DMS 273 treated with DMSO at 0.1 percent for 48 hours (cell line): ENCODE measurements at places on chromosomes 13 and 19.

- no peak for DNase-seq
Measured at GRCh38 chr13:33494596-33495204, 209.1 kb upstream of the STARD13 start.

DNA sequence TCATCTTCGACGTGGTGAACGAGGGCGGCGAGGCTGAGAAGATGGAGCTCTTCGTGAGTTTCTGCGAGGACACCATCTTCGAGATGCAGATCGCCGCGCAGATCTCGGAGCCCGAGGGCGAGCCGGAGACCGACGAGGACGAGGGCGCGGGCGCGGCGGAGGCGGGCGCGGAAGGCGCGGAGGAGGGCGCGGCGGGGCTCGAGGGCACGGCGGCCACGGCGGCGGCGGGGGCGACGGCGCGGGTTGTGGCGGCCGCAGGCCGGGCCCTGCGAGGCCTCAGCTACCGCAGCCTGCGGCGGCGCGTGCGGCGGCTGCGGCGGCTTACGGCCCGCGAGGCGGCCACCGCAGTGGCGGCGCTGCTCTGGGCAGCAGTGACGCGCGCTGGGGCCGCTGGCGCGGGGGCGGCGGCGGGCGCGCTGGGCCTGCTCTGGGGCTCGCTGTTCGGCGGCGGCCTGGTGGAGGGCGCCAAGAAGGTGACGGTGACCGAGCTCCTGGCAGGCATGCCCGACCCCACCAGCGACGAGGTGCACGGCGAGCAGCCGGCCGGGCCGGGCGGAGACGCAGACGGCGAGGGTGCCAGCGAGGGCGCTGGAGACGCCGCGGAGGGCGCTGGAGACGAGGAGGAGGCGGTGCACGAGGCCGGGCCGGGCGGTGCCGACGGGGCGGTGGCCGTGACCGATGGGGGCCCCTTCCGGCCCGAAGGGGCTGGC lies 52.6 kb downstream of the MAP4K1 start:
- no peak for DNase-seq

DNA sequence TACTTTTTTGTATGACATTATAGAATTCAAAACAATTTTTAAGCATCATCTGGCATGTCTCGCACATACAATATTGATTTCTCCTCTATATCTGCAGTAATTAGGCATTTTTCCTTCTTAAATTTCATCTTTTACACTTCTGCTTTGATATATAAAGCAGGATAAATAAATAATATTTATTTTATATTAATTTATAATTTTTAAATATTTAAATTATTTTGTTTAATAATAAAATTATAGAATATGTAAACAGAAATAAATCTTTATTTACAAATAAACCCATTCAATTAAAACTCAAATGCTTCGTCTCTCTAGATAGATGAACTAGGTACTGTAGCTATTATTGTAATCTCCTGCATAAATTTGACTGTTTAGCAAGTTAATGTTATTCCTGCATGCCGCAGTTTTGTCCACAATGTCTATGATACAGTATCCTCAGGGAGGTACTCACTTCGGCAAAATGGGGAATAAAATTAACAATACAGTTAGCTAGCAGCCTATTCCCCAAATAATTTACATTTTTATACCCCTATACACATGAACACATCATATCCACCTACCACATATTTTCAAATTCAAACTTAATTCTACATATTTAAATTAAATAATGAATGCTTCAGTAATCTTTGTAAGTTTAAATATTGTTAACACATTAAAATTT lies 473.6 kb upstream of the SLC10A2 start:
- no peak for DNase-seq

DNA sequence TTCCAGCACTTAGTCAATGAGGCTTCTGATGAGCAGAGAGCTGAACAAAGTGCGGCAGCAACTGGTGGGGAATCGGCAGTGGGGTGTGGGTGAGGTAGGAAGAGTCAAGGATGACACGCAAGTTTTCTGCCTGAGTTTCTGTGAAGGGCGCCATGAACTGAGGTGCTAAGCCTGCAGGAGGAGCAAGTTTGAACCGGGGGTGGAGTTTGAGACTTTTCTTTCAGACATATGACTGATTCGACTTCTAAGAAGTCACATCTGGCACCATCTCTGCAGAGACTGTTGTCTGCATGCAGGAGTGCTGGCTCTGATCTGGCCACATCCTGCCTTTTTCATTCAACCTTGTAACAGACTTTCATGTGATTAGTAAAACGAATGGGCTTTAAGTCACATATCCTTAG lies 14.8 kb upstream of the GPI start:
- DNase-seq: no peak

- DNase-seq: no peak
Measured at GRCh38 chr13:91115776-91116175, 231.7 kb upstream of the MIR17HG start.

DNA sequence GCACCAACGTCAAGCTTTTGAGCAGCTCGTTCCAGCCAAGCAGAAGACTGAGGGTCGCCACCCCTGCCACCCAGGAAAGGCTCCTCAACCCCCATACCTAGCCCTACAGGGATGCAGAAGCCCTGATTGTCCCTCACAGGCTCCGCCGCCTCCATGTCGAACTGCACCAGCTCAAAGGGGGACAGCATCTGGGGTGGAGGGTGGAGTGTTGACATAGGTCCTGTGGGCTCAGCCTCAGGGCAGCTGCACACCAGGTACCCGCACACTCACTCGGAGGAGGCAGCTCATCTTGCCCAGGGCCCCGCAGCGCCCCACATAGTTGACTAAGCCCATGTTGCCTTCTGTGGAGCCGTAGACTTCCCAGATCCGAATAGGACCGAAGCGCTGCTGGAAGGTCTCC lies 11.6 kb downstream of the SLC27A5 start:
- DNase-seq: no peak

DNA sequence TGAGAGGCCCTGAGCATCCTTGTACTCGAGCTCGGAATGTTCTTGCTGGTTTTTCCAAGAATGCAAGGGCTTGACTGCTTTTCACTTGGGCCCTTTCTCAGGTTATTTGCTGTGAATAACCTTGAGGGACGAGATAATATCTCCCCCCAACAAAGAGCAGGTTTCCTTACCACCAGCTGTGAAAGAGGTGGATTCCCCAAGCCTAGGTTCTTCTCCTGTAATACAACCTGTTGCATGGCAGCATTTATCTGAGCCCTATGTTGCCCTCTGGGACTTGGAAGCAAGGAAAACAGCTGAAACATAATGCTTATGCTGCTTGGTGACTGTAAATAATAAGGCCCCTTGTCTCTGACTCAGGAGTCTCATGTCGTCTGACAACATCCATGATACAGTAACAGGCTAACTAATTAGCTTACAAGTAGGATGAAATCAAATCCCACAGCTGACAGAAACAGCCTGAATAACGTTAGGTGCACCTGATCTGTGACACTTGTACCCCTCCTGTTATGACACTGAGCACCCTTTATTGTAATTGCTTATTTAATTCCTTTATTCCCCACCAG lies 43.6 kb upstream of the RCBTB2 start:
- no peak for DNase-seq

DNA sequence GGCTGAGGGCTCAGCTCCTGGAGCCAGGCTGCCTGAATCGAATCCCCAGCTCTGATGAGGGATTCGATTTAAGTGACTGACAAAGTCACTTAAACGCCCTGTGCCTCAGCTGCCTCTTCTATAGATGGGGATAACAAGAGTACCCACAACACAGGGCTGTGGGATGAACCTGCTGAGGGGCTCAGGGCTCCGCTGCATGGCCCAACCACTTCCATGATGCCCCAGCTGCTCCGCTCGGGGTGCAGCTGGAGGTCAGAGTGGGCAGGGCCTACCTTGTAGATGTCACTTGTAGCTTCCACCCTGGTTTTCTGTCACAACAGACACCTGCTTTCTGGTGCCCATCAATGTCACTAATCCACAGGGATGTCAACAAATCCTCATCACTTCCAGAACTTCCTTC lies 39.2 kb downstream of the STK24 start:
- no peak for DNase-seq

GRCh38 chr13:84126671-84127171 lies 244.4 kb upstream of the SLITRK1 start:
- DNase-seq: peak; percentile 49

- DNase-seq: no peak
Measured at GRCh38 chr13:112995395-112996191, 26.6 kb downstream of the MCF2L start.

DNA sequence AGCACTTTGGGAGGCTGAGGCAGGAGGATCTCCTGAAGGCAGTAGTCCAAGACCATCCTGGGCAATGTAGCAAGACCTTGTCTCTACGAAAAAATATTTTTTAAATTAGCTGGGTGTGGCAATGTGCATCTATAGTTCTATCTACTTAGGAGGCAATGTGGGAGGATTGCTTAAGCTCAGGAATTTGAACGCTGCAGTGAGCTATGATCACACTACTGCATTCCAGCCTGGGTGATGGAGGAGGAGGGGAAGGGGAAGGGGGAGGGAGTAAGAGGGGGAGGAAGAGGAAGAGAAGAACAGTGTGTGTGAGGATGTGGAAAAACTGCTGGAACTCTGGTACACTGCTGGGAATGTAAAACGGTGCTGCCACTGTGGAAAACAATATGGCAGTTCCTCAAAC lies 9.2 kb upstream of the CLIP3 start:
- no peak for DNase-seq

DNA sequence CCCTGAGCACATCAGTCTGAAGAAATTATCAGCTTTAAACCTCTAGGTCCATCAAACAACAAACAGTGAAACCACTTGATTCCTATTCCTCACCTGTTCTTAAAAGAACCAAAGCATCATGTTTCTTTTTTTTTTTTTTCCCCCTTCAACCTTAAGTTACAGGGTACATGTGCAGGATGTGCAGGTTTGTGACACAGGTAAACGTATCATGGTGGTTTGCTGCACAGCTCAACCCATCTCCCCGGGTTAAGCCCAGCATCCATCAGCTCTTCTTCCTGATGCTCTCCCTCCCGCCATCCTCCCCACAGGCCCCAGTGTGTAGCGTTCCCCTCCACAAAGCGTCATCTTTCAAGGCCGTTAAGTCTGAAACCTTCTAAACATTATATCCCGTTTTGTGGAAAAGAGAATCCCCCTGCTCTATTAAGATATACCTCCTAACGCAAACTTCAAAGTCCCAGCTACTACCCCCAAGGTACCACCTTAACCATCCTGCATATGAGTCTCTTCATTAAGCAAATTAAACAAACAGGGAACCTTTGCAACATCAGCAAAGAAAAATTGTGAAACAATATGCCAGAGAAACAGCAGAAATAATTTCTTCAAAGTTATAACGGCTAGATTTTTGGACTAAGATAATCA lies 10.8 kb downstream of the USP12 start:
- no peak for DNase-seq

GRCh38 chr13:36192166-36192565 lies 22.2 kb downstream of the SOHLH2 start:
- no peak for DNase-seq

DNA sequence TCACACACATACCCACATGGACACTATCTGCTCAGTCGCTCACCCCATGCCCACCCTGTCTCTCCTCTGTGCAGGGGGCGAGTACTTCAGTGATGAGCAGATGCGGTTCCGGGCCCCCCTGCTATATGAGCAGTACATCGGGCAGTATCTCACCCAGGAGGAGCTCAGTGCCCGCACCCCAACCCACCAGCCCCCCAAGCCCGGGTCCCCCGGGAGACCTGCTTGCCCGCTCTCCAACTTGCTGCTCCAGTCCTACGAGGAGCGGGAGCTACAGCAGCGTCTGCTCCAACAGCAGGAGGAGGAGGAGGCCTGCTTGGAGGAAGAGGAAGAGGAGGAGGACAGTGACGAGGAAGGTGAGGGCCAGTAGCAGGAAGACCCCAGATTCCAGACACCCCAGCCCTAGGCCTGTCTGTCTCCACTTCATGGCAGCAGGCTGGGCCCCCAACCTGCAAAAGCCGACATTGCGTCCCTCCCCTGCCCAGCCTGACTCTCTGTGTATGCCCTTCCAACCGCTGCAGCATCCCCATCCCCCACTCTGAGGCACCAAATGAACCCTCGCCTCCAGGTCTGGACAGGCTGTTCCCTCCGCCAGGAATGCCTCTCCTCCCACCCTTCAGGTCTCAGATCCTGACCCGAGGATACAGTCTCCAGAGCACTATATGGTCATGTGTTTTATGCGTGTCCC lies 9.7 kb downstream of the CCDC97 start:
- no peak for DNase-seq

DNA sequence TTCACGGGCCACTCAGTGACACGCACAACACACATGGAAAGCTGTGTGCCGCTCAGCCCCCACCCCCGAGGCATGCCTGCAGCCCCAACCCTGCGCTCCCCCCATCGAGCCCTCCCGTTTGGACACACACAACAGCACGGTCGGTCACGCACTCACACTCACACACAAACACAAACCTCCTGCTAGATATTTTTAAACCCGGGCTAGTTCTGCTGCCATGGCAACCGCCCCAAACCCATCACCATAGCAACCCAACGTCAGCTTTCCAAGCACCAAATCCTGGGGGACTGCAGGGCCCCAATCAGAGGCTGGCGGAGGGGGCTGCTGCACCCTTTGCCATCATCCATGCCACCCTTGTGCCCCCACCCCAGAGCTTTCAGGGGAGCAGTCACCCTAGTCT lies 2.5 kb upstream of the NOVA2 start:
- DNase-seq: no peak

- DNase-seq: no peak
Measured at GRCh38 chr13:98254513-98254912, 77.4 kb upstream of the RNF113B start.

- no peak for DNase-seq
Measured at GRCh38 chr13:21014139-21014501, 47.3 kb downstream of the LATS2 start.

- DNase-seq: no peak
Measured at GRCh38 chr13:40343550-40344269, 322.7 kb downstream of the FOXO1 start.

- no peak for DNase-seq
Measured at GRCh38 chr19:41903193-41903953, 20.4 kb downstream of the ARHGEF1 start.

DNA sequence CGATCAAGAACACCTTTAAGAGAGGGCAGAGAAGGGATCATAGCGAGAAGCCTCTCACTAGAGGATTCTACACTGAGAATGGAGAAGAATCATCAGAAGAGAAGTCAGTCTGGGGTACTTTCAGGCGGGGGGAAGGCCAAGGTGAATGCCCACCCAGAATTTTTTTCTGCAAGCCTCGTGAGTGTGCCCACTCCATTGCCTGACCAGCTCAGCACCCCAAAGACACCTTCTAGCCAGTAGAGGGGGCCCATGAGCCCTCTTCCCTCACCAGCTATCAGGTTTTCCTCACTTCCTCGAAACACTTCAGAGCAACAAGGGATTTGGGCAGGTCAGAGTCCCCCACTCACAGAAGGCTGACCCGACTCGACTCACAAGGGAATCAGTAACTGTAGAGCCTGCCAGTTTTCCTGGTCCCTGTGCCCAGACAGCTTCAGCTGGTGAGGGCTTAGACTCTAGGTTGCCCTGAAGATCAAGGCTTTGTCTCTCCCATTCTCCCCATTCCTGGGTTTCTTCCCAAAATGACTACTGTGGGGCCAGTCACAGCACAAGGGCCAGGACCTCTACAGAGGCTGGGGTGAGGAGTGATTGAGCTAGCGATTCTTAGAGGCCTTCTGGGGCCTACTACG lies 18.4 kb downstream of the NLRP13 start:
- DNase-seq: no peak

DNA sequence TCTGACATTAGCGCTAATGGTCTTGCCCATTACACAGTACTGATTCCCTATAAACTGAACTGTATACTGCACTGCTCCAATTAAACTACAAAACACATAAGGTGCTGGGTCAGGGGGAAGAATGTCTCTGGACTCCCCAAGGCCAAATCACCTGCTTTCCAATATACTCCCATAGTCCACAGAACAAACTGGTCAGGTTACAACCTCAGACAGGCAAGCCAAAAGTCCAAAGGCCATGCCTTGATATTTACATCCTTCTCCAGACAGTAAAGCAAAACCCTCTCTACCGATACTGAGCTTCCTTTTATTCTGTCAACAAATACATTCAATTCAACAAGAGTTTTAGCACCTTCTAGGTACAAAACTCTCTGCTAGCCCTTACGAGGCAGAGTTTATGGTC lies 8.9 kb downstream of the ZNF541 start:
- DNase-seq: no peak
